ENCODE measurements at places on chromosomes 5 and 9.

DNA sequence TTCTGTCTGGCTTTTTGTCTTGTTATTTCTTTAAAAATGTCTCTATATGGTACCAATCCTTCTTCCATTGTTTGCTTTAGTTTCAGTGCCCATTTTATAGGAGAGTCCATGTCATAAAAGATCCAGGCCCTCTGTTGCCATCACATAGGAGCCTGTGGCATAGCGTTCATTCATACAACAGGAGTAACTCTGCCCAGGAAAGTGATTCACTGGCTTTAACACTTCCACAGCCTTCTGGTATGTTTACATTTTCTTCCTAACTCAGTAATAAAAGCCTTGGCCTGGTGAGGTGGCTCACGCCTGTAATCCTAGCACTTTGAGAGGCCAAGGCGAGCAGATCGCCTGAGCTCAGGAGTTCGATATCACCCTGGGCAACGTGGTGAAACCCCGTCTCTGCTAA, 519.3 kb upstream of the PTGER4 start:
- DNase-seq: no peak

DNA sequence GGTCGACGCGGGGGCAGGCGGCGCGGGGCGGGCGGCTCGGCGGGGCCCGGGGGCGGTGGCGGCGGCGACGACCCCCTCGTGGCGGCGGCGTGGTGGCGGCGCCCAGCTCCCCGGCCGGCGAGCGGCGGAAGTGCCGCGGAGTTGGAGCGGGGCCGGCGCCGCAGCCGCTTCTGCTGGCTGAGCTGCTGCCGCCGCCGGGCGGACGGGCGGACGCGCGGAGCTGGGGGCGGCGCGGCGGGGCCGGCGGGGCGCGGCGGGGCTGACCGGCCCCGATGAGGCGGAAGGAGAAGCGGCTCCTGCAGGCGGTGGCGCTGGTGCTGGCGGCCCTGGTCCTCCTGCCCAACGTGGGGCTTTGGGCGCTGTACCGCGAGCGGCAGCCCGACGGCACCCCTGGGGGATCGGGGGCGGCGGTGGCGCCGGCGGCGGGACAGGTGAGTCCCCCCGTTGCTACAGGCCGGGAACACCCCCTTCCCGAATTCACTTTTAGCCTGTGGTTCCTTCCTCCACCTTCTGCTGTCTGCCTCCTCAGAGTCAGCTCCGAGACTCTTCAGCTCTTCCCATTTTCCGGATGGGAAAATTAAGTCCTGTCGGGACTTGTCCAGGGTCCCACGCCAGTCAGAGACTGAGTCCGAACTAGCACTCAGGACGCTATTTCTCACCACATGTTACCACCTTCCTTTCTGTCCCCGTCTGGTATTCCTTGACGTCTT, at the start of gene GALNT10:
Gene GALNT10, plus strand, starts transcription at position 139 of the 710 bp plus-strand sequence. Its CDS starts 134 bp downstream, at position 273.
- DNase-seq: no peak

DNA sequence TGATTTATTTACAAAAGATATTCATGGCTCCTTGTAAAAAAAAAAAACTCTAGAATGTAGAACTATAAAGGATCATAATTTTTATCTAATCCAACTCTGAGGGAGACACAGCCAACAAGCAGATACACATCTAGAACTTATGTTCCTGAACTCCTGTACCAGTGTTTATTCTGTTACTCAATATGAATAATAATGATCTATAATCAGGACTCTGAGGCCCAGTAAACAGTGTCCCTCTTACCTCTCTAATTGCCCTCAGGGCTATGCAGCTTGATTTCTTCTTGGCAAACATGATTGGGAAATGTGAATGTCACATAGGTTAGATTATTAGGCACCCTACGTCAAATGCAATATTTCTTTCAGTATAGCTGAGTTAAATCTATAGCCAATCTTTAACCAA, 391.6 kb upstream of the RPS23 start:
- no peak for DNase-seq

GRCh38 chr5:172213126-172213525, 19.2 kb downstream of the EFCAB9 start:
- DNase-seq: no peak

DNA sequence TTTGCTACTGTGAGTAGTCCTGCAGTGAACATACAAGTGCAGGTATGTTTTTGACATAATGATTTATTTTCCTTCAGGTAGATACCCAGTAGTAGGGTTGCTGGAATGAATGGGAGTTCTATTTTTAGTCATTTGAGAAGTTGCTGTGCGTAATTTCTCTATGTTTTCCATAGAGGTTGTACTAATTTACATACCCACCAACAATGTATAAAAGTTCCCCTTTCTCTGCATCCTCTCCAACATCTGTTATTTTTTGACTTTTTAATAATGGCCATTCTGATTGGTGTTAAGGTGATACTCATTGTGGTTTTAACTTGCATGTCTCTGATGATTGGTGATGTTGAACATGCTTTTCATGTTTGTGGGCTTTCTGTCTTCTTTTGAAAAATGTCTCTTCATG, 64.7 kb upstream of the CTSL start:
- DNase-seq: no peak

DNA sequence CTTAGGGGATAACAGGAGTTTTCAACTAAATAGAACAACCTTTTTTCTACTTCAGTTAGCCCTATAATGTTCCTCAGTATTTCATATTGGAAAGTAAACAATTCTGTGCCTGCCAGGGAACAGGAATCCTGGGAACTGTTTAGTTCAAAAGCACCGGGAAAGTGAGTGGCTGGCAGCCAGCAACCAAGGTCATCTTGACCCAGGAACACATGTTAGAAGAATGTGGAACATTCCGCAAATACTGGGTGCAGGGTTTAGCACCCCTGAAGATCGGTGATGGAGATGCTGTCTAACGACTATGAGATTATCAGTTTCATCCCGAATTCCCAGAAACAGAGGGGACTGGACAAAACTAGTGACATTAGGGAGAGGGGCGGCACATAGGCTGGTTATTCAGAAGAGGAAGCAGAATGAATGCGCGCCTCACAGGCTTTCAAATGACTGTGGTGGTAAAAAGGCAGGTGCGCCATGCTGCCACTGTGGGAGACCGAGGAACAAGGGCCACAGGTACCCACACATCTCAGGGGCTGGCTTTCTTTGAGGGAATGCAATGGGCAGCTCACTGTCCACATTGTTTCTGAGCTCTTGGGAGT, 51.2 kb downstream of the IPPK start:
- no peak for DNase-seq

GRCh38 chr9:91809581-91810285, 140.3 kb downstream of the ROR2 start:
- DNase-seq: no peak

DNA sequence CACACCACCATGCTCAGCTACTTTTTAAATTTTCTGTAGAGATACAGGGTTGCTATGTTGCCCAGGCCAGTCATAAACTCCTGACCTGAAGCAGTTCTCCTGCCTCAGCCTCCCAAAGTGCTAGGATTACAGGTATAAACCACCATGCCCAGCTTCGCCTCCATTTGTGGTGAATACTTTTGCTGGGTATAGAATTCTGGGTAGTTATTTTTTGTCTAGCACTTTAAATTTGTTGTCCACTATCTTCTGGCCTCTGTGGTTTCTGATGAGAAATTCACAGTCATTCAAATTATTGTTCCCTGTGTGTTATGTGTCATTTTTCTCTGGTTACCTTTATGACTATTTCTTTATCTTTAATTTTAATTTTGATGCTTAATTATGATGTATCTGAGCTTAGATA, 57.7 kb upstream of the EXOC3 start:
- DNase-seq: no peak

GRCh38 chr5:68533571-68534084, 318.1 kb downstream of the PIK3R1 start:
- no peak for DNase-seq

GRCh38 chr5:1959231-1959630, 76.5 kb upstream of the IRX4 start:
- no peak for DNase-seq

- no peak for DNase-seq
Observed at GRCh38 chr9:17807613-17808282, 228.9 kb downstream of the SH3GL2 start.

DNA sequence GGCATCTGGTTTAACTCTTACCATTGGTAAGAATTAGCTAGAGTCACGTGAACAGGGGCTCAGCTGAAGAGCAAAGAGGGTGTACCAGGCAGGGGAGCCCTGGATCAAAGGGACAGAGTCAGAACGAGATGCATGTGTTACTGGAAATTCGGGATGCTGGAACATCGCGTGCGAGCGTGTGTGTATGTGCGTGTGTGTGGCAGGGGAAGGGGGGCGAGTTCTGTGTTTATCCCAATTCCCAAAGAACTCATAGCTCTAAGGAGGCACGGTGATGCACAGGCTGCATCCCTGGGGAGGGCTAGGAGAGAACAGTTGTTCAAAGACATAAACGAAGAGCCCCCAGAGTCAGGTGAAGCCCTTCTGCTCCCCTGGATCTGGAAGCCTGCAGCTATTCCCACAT, 353.3 kb downstream of the GADD45G start:
- DNase-seq: no peak

DNA sequence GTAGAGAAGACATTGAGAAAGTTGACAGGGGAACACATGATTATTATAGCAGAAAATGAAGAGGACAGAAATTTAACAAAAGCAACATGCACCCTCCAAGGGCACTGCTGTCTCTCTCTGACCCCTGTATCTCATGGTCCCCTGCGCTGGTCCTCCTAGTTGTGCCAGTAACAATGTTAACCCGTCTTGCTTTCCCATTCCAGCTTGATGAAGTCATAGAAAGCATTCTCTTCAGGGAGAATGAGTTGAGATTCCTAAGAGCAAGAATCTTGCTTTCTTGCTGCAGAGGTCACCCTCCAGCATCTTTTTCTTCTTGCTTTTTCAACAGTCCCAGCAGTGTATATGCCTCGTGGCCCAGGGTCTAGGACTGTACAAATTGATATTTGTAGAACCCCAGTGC, 279.6 kb upstream of the ADAMTSL1 start:
- DNase-seq: no peak

GRCh38 chr5:37740331-37741066, 99.3 kb downstream of the GDNF start:
- DNase-seq: peak; percentile 47

GRCh38 chr5:131538177-131538593, 96.8 kb downstream of the RAPGEF6 start:
- no peak for DNase-seq

All from BJ (cell line).